Camera-type eye (tissue), 1 donor: ENCODE measurements at places on chromosomes 5 and 9. TPM values are rescaled to one million over a fixed set of nuclear protein-coding genes. Genes with fewer than 3 reads are reported as not detected.

The N4BP3 gene
- 10.6 TPM for total RNA-seq

The IFNB1 gene
- total RNA-seq: not detected

The PCDHB15 gene
- 14.5 TPM for total RNA-seq

The PCDHA4 gene
- 7.1 TPM for total RNA-seq

The LEAP2 gene
- total RNA-seq: 1.1 TPM

The TSC1 gene
- total RNA-seq: 86.5 TPM

The HRCT1 gene
- total RNA-seq: not detected

The OLFM1 gene
- 48.8 TPM for total RNA-seq

The SPATA31D4 gene
- not detected for total RNA-seq

The DND1 gene
- total RNA-seq: 0.60 TPM

The LTC4S gene
- total RNA-seq: 1.1 TPM

The SLC36A2 gene
- total RNA-seq: not detected

The PTGS1 gene
- 3.2 TPM for total RNA-seq

The DAPK1 gene
- total RNA-seq: 106 TPM

The TEX48 gene
- not detected for total RNA-seq

The LCN12 gene
- 2.9 TPM for total RNA-seq

The PCDHGA4 gene
- 11.1 TPM for total RNA-seq

The PFN3 gene
- total RNA-seq: not detected

The FAM78A gene
- 3.8 TPM for total RNA-seq

The BAAT gene
- total RNA-seq: 0.22 TPM

The SLC1A1 gene
- 9.8 TPM for total RNA-seq

The THBS4 gene
- 217 TPM for total RNA-seq

The IGFBPL1 gene
- total RNA-seq: 11.7 TPM

The OR1J4 gene
- total RNA-seq: not detected

The NDUFB6 gene
- 61.1 TPM for total RNA-seq

The DMRT3 gene
- total RNA-seq: 0.22 TPM

The OR1L6 gene
- total RNA-seq: not detected

The IFNA13 gene
- total RNA-seq: not detected

The CYLC2 gene
- not detected for total RNA-seq

The PPP2R2B gene
- 32.9 TPM for total RNA-seq

The CACNA1B gene
- 8.6 TPM for total RNA-seq

The TAF11L5 gene
- not detected for total RNA-seq

The ZNF608 gene
- 144 TPM for total RNA-seq

The TEX10 gene
- total RNA-seq: 42.6 TPM

The IPPK gene
- total RNA-seq: 15.7 TPM

The WDR31 gene
- total RNA-seq: 17.2 TPM

The DNM1 gene
- 135 TPM for total RNA-seq

The TUSC1 gene
- total RNA-seq: 15.2 TPM

The SGTB gene
- total RNA-seq: 21.2 TPM

The ZNF366 gene
- 2.5 TPM for total RNA-seq

The AIF1L gene
- 36.2 TPM for total RNA-seq

The IRX2 gene
- total RNA-seq: 11.8 TPM

The GNA14 gene
- 4.3 TPM for total RNA-seq

The PCDHGA1 gene
- total RNA-seq: 1.8 TPM

The NEURL1B gene
- total RNA-seq: 21.6 TPM

The PRXL2C gene
- 13.1 TPM for total RNA-seq

The LCN9 gene
- total RNA-seq: not detected

The ANKRD18A gene
- total RNA-seq: 4.6 TPM

The FAT2 gene
- 3.8 TPM for total RNA-seq
